ENCODE measurements at places on chromosomes 12 and 14. TPM values are rescaled to one million over a fixed set of nuclear protein-coding genes. Genes with fewer than 3 reads are reported as not detected.

GRCh38 chr14:56868660-56869059 is 58.4 kb upstream of the OTX2 start:
- H3K36me3 ChIP-seq: no peaks in the 10 kb centered on the region
- no peak overlapping the region for H3K27ac ChIP-seq

PLA2G1B gene
- 7,821 TPM for polyA plus RNA-seq

DNA sequence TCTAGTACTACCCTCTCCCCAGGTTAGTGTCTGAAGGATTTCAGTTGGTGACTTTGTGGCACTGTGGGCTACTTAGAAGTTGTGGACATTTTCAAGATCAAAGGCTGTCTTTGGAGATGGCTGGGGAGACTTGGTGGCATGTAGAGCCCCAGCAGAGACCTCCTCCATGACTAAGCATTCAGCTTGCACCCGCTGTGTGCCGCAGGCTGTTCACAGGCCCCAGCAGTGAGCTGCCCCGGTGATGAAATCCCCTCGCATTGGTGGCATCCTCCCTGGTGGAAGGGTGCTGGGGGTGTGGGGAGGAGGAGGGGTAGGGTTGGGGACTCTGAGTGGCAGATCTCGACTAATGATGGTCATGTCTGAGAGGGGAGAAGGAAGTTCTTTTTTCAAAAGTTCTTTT is 173.9 kb downstream of the TSPAN9 start:
- no peak overlapping the region for H3K4me3 ChIP-seq
- no peaks in the 10 kb centered on the region for H3K27me3 ChIP-seq
- no peak overlapping the region for H3K27ac ChIP-seq
- no peak for DNase-seq

- no peaks in the 10 kb centered on the region for H3K27me3 ChIP-seq
- H3K4me1 ChIP-seq: no peaks in the 10 kb centered on the region
- H3K27ac ChIP-seq: no peak overlapping the region
- no peak for DNase-seq
- H3K4me3 ChIP-seq: no peak overlapping the region
Measured at GRCh38 chr14:105152794-105153241, 15.8 kb downstream of the JAG2 start.

PIP4P1 gene
- 26.8 TPM for polyA plus RNA-seq

DNA sequence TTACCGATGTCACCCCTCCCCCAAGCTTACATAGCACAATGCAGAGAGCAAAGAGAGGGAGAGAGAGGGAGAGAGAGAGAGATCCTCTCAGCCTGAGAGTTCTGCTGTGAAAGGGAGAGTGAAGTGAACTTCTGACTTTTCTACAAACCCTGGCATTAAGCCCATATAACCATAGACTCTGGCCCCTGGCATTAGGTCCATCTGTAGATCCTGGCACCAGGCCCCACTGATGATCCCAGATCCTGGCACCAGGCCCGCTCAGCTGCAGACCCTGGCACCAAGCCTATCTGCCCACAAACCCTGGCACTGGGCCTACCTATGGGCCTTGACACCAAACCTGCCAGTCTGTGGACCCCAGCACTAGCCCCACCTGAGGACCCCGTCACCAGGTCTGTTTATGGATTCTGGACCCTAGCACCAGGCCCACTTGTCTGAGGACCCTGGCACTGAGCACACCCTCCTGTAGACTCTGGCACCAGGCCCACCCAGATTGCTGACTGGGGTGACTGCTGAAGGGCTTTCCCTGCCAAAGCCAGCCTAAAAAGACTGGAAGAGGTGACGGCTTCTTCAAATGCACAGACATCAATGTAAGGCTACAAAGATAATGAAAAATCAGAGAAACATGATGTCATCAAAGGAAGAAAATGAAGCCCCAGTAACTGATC is 14.5 kb upstream of the KRT83 start:
- H3K27me3 ChIP-seq: no peaks in the 10 kb centered on the region
- peak; percentile 76 for DNase-seq
- no peaks in the 10 kb centered on the region for H3K36me3 ChIP-seq
- H3K27ac ChIP-seq: no peak overlapping the region
- H3K4me1 ChIP-seq: no peaks in the 10 kb centered on the region

DNA sequence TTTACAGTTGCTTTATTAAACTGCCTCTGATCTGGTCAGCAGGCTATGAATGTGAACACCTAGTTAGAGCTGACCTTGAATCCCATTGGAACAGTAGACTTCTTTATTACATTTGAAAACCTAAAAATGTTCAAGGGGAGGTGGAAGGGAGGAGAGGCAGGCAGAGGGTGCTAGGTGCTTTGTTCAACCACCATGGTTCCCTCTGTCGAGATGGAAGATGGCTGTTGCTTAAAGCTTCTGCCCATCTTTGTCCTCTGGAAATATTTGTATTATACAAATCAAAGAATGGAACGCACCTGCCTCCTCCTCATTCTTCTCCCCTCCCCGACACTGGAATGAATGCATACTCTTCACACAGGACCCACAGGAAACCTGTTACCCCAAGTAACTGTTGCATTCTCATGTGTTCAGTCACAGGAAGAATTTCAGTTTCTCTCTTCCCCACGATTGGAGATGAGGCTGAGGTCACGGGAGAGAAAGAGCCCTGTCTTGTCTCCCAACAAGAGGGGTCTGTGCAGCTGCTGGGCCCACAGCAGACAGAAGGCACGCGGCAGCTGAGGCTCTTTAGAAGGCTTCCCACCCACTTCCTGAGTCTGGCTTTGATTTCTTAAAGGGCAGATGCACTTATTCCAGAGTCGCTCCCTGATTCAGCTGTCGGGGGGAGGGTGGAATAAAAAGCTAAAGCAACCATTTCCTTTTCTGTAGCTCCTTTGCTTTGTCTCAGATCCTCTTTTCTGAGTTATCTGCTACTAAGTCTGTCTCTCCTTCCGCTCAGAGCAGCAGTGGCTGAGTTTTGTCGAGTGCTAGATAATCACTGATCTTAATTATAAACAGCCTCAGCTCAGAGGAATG is 217.9 kb upstream of the BTG1 start:
- H3K27ac ChIP-seq: peak overlapping the region; percentile 40
- DNase-seq: no peak
- no peaks in the 10 kb centered on the region for H3K36me3 ChIP-seq
- no peaks in the 10 kb centered on the region for H3K4me1 ChIP-seq

- no peak overlapping the region for H3K27ac ChIP-seq
- DNase-seq: no peak
- no peak overlapping the region for H3K4me3 ChIP-seq
- H3K4me1 ChIP-seq: no peaks in the 10 kb centered on the region
Measured at GRCh38 chr12:131114271-131114670, 160.6 kb downstream of the ADGRD1 start.

GRCh38 chr12:25959071-25959961 is 834 bp downstream of the RASSF8 start:
- no peaks in the 10 kb centered on the region for H3K27me3 ChIP-seq
- no peaks in the 10 kb centered on the region for H3K36me3 ChIP-seq
- peak overlapping the region; percentile 81 for H3K4me3 ChIP-seq
- H3K27ac ChIP-seq: peak overlapping the region; percentile 83

GRCh38 chr12:124007826-124008570 is 35.0 kb downstream of the ZNF664 start:
- H3K36me3 ChIP-seq: peaks cover 15% of the 10 kb centered on the region
- peak; percentile 44 for DNase-seq
- no peaks in the 10 kb centered on the region for H3K27me3 ChIP-seq
- H3K27ac ChIP-seq: no peak overlapping the region

DNA sequence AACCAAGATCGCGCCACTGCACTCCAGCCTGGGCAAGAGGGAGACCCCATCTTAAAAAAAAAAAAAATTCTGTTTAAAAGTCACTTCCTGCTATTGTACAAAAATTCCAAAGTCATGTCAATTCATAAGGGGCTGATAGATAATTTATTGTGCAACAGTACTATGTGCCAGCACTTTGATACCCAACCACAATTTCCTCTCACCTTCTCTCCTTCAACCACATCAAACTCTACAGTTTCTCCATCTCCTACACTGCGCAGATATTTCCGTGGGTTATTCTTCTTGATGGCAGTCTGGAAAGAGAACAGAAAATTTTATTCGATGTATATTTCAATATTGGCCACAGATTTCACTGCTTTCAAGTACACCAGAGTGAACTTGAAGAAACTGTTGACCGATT is 7.6 kb downstream of the YBX3 start:
- H3K27me3 ChIP-seq: no peaks in the 10 kb centered on the region
- no peak overlapping the region for H3K27ac ChIP-seq
- H3K4me1 ChIP-seq: peaks cover 35% of the 10 kb centered on the region
- no peak for DNase-seq
- H3K36me3 ChIP-seq: peaks cover 50% of the 10 kb centered on the region

- no peaks in the 10 kb centered on the region for H3K36me3 ChIP-seq
- H3K27ac ChIP-seq: no peak overlapping the region
- H3K4me1 ChIP-seq: no peaks in the 10 kb centered on the region
- no peak overlapping the region for H3K4me3 ChIP-seq
- no peaks in the 10 kb centered on the region for H3K27me3 ChIP-seq
Measured at GRCh38 chr14:29168149-29168548, 401.6 kb downstream of the FOXG1 start.

ALDH6A1 gene
- 5.6 TPM for polyA plus RNA-seq

POTEG gene
- not detected for polyA plus RNA-seq

DCP1B gene
- 3.4 TPM for polyA plus RNA-seq

DNA sequence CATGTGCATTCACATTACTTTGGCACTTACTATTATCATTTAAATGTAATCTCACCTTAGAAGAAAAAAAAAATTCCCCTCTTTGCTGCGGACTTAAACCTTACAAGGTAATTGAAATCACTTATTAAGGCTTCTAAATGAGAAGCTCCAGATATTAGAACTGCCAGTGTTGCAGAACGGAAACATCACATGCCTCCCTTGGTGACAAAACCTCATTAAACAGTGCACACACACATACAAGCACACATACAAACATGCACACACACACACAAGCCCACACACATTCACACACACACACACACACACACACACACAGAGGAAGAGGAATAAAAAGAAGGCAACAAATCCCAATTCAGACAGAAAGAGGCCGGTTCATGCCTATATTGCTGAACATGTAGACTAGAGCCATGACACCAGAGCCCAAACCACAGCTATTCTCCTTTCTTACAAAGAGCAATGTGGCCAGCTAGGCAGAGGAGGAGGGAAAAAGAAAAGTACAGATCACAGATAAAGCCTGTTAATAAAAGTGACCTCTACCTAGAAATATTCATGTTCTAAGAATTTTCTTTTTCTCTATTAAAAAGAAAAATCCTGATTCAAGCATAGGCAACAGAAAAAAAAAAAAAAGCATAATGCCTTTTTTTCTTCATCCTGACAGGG is 405.2 kb upstream of the FLRT2 start:
- no peaks in the 10 kb centered on the region for H3K27me3 ChIP-seq
- no peak overlapping the region for H3K27ac ChIP-seq
- no peaks in the 10 kb centered on the region for H3K36me3 ChIP-seq
- no peaks in the 10 kb centered on the region for H3K4me1 ChIP-seq
- no peak overlapping the region for H3K4me3 ChIP-seq

LYZ gene
- polyA plus RNA-seq: 29.4 TPM

DNA sequence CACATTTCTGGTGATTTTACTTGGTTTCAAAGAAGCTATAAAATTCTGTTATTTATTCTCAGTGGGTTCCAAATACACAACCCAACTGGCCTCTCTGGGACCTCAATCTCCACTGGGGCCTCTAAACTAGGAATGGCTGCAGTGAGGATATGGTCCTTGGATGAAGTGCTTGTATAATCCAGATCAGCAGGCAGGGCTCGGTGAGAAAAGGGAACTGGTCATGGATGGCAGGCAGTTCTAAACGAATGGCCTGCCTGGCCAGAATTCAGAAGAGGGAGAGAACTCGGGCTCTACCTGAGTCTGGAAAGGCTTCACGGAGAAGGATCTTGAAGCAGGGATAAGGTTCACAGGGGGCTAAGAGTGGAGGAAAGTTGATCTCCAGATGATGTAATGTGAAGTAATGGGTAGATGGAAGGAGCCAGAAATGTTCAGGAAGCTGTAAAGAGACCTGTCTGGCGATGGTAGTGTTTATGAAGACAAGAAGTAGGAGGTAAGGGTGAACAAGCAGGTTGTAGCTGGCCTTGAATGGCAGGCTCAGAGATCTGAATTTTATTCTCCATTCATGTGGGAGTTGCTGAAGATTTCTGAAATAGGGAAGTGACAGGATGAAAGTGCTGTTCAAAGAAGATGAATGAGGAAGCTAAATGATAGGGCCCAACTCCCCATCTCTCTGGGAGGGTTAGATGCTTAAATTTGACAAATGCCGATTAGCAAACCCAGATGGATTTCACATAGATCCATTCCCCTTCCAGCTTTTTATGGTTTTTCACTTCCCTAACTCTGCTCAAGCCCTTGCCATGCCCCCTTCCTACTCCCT is 31.5 kb upstream of the ANO6 start:
- H3K4me1 ChIP-seq: no peaks in the 10 kb centered on the region
- H3K27me3 ChIP-seq: no peaks in the 10 kb centered on the region
- H3K27ac ChIP-seq: no peak overlapping the region
- H3K4me3 ChIP-seq: no peak overlapping the region
- no peak for DNase-seq

DNA sequence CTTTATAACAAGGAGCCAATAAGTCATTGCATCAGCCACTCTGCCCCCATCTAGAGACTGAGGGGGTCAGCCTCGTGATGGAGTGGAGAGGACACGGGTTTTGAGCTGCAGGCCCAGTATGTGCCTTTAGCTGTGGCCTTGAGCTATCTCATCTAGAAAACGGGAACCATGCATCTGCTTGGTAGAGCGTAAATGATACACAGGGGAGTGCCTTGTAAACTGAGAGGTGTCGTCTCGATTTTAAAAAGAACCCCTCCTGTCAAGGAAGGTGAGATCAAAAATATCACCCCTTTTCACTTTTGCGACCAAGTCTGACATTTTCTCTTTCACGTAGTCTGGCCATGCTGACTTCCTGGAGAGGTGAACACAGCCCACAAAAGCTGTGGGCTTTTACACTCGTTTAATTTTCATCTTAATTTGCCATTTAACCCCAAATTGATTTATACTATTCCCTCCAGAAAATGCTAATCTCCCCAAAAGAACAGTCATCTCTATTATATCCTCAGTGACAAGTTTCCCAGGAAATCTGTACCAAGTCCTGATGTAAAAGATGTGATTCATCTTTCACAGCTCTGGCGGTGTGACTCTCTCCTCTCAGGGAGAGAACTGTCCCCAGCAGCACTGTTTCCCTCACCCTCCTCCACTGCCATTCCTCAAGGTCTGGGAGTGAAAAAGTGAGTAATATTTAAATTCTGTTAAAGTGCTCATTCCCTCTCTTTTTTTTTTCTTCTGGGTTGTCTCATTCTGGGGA is 30.6 kb downstream of the VCPKMT start:
- H3K4me3 ChIP-seq: no peak overlapping the region
- no peak for DNase-seq
- no peaks in the 10 kb centered on the region for H3K27me3 ChIP-seq
- no peaks in the 10 kb centered on the region for H3K4me1 ChIP-seq
- no peak overlapping the region for H3K27ac ChIP-seq

DNA sequence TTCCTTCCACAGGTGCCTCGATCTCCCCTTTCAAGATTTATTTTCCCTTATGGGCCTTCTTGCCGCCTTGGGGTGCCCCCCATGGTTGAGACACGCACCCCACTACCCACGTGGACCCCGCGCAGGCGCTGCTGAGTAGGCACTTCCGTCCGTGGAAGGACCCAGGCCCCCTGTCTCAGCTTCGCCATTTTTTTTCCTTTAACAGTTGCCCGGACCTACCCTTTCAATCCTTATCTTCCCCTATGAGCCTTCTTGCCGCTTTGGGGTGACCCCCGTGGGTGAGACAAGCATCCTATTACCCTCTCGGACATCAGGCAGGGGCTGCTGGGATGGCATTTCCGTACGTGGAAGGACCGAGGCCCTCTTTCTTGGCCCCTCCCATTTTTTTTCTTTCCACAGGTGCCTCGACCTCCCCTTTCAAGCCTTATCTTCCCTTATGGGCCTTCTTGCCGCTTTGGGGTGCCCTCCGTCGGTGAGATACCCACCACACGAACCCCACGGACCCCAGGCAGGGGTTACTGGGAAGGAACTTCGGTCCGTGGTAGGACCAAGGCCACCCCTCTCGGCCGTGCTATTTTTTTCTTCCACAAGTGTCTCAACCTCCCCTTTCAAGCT is 268.2 kb downstream of the ALG10 start:
- no peaks in the 10 kb centered on the region for H3K4me1 ChIP-seq
- no peak overlapping the region for H3K27ac ChIP-seq
- H3K27me3 ChIP-seq: no peaks in the 10 kb centered on the region

Measured in pancreas (tissue), 10 donors.